Suppressor macrophage (primary cell): ENCODE measurements at places on chromosomes 7 and 10.

- no peak for DNase-seq
Measured at GRCh38 chr7:136392856-136393255, 415.7 kb upstream of the MTPN start.

DNA sequence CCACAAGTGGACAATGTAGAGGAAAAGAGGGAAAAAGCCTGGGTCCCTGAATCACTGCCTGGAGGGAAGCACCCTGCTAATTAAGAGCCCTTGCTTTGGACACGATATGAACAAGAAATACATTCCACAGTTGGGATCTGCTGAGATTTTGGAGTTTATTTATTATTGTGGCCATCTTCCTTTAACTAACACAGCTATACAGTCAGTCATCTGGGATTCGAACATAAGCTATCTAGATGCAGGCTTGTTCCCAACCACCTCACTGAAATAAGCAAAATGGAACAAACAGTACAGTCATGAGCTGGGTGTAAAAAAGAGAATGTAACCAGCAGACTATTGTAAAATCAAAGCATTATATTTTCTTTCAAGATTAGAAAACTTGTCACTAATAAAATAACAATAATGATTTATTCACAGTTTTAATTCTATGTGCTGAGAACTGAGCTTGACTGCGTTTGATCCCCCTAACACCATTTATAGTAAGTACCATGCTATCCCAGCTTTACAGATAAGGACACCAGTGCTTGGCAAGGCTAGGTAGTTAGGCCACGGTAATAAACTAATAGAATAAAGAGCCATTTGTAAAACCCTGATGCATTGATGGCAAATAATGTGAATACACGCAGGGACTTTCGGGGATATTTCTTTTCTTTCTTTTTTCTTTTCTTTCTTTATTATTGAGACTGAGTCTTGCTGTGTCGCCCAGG is 223.8 kb upstream of the KLF6 start:
- DNase-seq, result no peak

GRCh38 chr10:103752680-103753248 is 102.6 kb downstream of the SH3PXD2A start:
- peak; percentile 54 for DNase-seq

DNA sequence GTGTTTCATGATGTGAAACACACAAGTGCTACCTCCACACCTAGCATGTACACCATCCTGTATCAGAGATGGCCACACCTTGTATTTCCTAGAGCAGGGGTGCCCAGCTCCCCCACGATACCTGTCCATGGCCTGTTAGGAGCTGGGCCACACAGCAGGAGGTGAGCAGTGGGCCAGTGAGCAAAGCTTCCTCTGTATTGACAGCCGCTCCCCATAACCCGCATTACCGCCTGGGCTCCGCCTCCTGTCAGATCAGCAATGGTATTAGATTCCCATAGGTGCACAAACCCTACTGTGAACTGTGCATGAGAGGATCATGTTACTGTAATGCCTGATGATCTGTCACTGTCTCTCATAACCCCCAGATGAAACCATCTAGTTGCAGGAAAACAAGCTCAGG is 145.6 kb upstream of the RNF32 start:
- no peak for DNase-seq

DNA sequence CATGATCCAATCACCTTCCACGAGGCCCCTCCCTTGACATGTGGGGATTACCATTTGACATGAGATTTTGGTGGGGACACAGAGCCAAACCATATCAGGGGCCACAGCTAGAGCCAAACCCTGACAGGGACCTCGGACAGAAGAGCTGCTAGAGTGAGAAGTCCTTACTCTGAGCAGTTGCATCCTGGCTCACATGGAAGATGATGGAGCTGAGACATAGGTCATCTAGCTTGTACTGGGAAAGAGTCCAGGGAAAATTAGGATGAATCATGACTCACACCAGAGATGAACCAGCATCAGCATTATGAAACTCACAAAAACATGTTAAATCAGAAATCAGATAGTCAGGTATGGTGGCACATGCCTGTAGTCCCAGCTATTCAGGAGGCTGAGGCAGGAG is 12.8 kb upstream of the FMC1 start:
- DNase-seq, result no peak

DNA sequence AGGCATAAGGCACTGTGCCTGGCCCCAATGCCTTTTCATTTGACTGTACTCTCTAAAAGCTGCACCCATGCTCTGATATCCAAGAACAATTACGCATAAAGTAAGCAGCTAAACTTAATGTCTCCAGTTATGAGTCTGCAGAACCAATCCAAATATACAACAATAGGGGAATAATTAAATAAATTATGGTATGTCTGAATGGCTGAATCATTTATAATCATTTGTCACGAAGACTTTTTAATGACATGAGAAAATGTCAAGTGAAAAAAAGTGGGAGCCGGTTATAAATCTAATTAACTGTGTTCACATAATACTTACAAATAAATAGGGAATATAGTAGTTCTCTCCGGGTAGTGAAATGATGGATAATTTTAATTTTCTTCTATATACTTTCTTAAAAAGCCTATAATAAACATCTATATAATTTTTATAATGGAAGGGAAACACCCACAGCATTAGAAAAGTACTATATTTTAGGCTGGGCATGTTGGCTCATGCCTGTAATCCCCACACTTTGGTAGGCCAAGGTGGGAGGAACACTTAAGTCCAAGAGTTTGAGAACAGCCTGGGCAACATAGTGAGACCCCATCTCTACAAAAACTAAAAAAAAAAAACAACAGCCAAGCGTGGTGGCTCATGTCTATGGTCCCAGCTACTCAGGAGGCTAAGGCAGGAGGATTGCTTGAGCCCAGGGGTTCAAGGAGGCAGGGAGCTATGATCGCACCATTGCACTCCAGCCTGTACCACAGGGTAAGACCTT is 14.2 kb downstream of the SLC37A3 start:
- no peak for DNase-seq

DNA sequence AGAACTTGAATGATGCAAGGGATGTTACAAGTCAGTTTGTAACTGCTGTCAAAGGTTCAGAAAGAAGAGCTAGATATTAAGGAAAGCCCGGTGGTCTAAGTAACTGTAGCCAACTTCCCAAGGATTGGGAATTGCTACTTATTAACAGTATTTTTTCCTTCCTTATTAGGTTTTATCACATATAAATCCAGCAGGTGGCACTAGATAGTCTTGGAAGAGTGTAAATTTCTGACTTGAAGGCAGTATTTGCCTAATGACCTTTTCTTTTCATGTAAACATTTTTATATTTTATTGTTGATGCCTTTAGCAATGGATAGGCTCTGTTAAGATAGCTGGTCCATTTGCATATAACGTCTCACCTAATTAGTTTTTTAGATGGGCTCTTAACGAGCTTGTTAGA is 51.2 kb downstream of the ANLN start:
- DNase-seq, result peak; percentile 57

DNA sequence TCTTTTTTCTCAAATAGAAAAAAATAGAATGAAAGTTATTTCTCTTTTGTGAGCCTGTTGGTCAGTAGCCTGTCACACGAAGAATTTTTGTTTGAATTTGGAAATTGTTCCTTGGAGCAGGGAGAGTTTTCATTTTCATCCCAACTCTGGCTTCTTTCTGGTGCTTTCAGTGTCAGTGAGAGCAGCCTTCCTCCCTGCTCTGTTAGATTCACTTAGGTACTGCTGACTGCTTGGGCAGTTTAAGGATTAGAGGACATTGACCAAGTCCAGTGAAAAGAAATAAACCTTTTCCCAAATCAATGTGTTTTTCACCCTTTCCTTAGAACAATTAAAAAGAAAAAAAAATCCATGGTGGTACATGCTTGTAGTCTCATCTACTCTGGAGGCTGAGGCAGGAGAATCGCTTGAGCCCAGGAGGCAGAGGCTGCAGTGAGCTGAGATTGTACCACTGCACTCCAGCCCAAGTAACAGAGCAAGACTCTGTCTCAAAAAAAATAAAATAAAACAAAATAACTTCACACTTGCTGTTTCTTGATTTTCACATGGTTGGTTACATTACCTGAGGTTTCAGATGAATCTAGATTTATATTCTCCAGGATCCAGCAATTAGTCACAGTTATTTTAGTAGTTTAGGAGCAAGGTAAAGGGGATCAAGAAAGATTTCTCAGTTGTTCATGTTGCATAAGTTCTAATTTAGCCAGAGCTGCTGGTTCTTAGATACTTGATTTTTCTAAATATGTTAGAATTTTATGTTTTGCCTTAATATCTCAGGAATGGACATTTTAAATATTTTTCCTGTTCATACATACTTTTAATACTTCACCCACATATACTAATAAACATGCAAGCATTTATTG is 63.1 kb downstream of the ZNRF2 start:
- no peak for DNase-seq

- no peak for DNase-seq
Measured at GRCh38 chr7:55657654-55658053, 85.4 kb upstream of the VOPP1 start.

- DNase-seq, result no peak
Measured at GRCh38 chr10:87875929-87876571, 12.6 kb downstream of the PTEN start.

DNA sequence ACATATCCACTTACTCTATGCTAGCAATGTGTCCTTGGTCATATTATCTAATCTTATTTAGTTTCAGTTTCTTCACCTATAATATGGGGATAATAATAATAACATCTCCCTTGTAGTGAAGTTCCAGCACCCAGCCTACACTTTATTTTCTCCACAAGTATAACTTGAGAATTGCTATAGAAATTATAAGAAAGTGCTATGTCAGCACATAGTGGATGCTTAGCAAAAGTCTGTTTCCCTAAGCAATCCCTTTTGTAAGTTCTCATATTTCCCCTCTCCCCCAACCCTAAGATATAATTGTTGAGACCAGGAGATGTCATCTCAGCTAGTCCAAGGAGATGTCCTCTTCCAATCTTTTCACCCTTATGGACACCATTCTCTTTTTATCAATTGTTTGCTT is 5.8 kb upstream of the TRUB1 start:
- DNase-seq, result no peak

GRCh38 chr7:2199528-2199927 is 33.2 kb downstream of the MAD1L1 start:
- no peak for DNase-seq

DNA sequence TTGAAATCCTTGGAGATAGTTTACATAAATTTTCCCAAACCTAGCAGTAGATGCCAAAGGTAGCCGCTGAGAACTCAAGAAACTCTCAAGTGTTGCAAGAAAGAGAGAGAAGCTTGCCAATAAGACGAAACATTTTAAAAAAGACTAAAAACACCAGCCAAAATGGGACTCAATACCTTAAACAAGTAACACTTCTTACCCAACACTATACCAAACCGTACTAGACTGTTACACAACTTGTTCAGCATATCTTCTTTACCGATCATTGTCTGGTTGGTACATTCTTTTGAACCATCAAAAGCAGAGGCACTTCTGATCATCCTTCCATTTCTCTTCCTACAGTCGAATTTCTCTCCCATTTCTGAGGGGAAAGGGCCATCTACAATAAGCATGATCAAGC is 4.8 kb upstream of the PTPN12 start:
- DNase-seq, result no peak

DNA sequence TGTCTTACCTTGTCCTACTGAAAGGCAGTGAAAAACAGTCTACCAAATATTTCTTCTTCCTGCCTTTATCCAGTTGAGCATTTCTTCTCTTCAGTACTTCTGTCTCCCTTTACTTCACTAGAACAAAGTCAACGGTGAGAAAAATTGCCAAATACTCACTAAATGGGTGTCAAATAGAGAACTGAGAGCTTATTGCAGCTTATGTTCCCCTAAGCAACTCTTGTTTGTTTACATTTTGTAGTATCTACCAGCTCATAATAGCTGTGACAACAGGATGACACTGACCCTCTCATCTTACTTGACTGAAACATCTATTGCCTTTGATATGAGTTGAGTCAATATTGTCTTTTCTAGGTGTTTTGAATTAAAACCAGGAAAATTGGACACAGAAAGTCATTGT is 327.9 kb upstream of the SORCS1 start:
- no peak for DNase-seq

DNA sequence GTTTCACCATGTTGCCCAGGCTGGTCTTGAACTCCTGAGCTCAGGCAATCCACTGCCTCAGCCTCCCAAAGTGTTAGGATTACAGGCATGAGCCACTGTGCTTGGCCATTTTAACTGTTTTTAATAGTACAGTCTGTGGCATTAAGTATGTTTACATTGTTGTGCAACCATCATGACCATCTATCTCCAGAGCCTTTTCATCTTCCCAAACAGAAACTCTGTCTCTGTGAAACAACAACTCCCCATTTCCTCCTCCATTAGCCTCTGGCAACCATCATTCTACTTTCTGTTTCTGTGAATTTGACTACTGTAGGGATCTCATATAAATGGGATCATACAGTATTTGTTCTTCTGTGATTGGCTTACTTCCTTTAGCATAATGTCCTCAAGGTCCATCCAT is 48.3 kb upstream of the SEPHS1 start:
- DNase-seq, result no peak

- no peak for DNase-seq
Measured at GRCh38 chr7:50622821-50623220, 57.6 kb upstream of the DDC start.

- DNase-seq, result peak; percentile 74
Measured at GRCh38 chr7:80711531-80711930, 73.1 kb downstream of the CD36 start.

DNA sequence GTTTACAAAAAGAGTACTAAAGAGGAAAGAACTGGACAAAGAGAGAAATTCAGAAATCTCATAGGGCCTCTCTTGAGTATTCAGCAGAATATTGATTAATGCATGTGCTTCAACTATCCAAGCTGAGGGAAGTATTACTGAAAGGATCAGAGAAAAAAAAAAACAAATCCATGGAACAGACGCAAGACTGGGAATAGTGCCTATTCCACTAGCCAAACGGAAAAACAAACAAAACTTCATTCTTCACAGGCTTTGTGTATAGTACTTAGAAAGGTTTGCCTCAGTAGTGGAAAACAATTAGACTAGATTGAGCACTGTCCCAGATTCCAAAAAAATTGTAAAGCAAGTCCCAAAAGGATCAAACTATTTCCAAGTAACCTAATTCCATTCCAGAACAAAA is 106.2 kb downstream of the TFEC start:
- DNase-seq, result no peak

DNA sequence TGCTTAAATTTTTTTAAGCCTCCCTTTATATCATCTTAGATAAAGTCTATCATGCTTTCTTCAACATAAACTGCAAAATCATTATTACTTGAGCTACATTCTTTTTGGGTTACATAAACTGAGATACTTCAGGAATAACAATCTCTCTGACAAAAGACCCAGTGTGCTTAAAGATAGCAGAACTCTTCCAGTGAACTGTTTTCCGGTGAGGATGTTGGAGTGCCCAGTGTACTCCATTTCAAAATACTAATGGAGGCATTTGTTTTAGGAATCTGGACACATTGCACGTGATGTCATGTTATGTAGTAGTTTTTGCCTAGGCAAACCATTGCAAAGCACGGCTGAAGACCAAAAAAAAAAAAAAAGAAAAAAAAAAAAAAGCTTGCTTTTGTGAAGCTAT is 388.2 kb upstream of the CELF2 start:
- DNase-seq, result no peak

- DNase-seq, result no peak
Measured at GRCh38 chr7:66377045-66377444, 171.9 kb downstream of the TPST1 start.
